Activated T-cell treated with anti-CD3 and anti-CD28 coated beads for 24 hours (primary cell): ENCODE measurements at places on chromosomes 11 and 22.

DNA sequence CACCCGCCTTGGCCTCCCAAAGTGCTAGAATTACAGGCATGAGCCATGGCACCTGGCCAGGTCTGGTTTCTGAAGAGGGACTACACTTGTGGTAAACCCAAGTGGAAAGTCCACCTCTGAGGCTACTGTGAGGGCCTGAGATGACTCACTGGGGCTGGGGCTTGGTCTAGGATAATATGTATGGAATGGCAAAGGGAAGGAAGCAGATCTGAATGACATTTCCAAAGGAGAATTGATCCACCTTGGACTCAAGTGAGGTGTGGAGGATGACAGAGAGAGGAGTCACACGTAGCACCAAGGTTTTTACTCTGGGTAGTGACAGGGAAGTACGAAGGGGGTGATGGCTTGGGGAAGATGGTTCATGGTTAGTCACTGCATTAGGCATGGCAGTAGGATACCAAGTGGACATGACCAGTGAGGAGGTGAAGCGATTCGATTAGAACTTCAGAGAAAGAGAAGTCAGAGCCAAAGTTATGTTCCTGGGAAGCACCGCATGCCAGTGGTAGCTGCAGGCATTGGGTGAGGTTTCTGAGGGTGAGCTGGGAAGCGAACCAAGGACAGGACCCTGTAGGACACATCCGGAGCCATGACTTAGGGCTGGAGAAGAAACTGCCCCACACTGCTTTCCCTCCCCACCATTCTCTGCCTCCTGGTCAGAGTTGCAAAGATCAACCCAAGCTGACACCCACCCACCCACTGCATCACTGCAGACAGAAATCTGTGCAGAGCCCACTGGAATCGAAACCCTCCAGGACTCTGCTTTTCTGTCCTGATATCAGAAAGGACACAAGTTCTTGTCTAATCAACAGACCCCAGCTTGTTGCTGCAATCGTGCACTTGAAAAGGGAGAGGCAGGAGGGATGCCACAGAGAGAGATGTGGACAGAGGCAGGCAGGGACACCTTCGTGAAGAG is 13.0 kb upstream of the BCL9L start:
- no peak for DNase-seq

- no peak for DNase-seq
Measured at GRCh38 chr22:37922191-37922590, 16.1 kb downstream of the MICALL1 start.

- peak; percentile 63 for DNase-seq
Measured at GRCh38 chr11:129750343-129751292, 65.0 kb upstream of the TMEM45B start.

GRCh38 chr11:130553306-130553705 is 104.9 kb downstream of the ADAMTS15 start:
- DNase-seq = no peak

DNA sequence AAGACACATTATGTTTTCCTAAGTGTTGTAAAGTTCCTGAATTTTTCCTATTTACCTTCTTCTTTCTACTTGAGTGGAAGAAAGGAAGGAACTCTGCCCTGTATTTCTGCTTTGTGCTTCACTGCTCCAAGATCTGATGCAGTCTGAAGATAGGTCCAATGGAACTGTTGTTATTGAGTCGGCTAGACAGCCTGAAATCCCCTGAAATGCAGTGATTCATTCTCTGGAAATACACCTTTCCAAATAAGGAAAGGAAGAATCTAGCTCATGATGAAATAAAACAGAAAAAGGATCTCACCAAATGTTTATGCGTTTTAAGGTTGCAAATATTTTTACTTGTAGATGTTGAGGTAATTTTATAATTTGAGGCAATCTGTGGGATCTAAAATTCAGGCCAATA is 322.8 kb downstream of the GUCY1A2 start:
- no peak for DNase-seq

GRCh38 chr11:114036958-114037357 is 22.6 kb upstream of the ZBTB16 start:
- no peak for DNase-seq
